CD14-positive monocyte (primary cell): ENCODE measurements at places on chromosomes 12 and 14. TPM values are rescaled to one million over a fixed set of nuclear protein-coding genes. Genes with fewer than 3 reads are reported as not detected.
A peak's percentile ranks its signal among the peaks of the same experiment; 100 is the strongest.

The KRT80 gene
- polyA plus RNA-seq, result 0.31 and 0.37 TPM in 2 replicates

The ST8SIA1 gene
- polyA plus RNA-seq, result not detected

The TTC9 gene
- 0.76 and 1.2 TPM in 2 replicates for polyA plus RNA-seq

GRCh38 chr12:53984901-53985691 lies at the start of gene HOXC10:
TSS of gene HOXC10 (plus strand) at chr12:53985146. CDS start at chr12:53985260, 114 bp downstream.
- DNase-seq, result peak; percentile 58

DNA sequence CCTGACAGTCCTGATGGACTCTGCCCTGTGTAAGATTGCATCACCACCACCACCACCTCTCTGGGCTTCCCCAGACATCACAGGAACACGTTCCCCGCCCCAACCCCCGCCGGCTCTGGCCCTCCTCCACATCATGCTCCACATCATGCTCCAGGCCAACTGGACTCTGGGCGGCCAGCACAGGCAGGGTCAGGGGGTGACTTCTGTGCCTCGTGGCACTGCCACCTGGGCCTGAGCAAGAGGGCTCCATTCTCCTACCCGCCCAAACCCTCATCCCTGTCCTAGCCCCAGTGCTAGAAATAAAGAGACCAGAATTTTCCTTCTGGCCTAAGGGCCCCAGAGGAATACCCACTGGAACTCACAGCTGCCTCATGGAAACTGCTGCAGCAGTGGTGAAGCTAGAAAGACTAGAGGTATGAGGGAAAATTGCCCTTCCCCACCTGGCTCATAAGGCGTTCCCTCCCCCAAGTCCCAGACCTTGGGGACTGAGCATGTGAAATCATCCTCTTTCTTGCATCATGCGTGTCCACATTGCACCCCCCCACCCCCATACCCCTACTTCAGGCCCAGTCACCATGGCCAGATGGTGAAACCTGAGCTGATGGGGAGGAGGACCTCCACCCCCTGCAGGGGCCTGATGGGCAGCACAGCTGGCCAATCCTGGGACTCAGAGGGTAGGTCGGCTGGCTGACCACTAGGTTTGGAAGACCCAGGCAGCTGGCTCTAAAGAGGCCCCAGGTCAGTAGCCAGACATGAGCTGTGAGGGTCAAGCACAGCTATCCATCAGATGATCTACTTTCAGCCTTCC lies at the start of gene INHBE:
TSS of gene INHBE (plus strand) at position 742 of the 808 bp plus-strand sequence. CDS start 230 bp downstream, outside the sequence.
- DNase-seq, result no peak

- no peak for DNase-seq
Measured at GRCh38 chr14:31536201-31536960, 24.8 kb upstream of the NUBPL start.

DNA sequence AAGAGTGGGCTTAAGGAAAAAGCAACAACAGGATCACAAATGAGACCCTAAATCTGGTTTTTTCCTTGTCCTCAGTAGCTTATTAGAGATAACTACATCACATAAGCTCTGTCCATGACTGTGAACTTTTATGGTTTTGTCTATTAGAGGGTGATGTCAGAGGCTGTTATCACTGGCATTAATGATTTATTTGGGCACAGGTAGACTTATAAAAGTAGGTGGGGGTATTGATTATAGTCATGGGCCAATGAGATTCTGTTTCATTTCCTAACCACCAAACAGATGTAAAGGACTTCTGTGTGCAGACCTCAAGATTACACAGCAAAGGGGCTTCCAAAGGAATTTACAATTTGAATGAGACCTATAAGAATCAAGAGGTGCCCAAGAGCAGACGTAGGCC lies 316.4 kb downstream of the NRXN3 start:
- no peak for DNase-seq
